Muscle of arm (tissue), 14 donors: ENCODE measurements at places on chromosomes 3 and 15. TPM values are rescaled to one million over a fixed set of nuclear protein-coding genes. Genes with fewer than 3 reads are reported as not detected.

The ARID3B gene
- polyA plus RNA-seq = 5.4 TPM

The SFMBT1 gene
- polyA plus RNA-seq = 7.5 TPM

The B3GALNT1 gene
- polyA plus RNA-seq = 19.8 TPM

The PLA2G4D gene
- polyA plus RNA-seq = 0.11 TPM

The CPNE9 gene
- not detected for polyA plus RNA-seq

DNA sequence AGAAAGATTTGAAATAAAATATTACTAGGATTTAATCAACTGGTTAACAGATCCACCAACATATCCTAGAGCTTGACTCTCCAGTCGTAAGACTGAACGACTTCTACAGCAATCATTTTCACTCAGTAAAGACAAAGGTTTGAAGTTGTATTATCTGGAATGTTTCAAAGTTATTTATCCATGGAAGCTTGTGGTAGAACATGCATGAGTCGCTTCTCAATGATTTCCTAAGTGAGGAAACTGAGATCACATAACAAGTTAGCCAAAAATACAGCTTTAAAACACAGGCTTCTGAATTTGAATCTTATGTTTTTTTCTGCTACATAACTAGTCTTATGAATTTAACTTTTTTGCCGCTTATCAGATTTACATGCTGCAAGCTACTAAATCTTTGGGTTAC, 241.8 kb downstream of the FOXP1 start:
- no peak for DNase-seq

DNA sequence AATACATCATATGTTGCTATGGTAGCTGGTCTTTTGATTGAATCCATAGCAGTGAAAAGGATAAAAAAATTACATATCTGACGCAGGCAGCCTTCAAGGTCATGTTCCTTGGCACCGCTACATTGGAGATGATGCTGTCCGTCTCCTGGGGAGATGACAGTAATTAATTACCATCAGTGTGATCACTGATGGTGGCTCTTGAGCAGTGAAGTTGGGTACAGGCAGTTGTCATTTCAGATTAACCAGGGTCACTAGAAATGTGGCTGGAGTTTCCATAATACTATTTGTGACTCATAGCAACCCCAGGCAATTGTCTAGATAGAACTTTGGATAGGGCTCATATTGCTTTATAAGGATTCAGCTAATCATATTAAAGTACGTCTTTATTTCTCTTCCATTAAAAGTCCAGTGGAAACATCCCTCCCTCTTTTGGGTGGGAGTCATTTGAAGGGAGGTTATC, 136.3 kb downstream of the THSD4 start:
- DNase-seq = no peak

- no peak for DNase-seq
Measured at GRCh38 chr15:31516440-31516839, 189.8 kb downstream of the KLF13 start.

DNA sequence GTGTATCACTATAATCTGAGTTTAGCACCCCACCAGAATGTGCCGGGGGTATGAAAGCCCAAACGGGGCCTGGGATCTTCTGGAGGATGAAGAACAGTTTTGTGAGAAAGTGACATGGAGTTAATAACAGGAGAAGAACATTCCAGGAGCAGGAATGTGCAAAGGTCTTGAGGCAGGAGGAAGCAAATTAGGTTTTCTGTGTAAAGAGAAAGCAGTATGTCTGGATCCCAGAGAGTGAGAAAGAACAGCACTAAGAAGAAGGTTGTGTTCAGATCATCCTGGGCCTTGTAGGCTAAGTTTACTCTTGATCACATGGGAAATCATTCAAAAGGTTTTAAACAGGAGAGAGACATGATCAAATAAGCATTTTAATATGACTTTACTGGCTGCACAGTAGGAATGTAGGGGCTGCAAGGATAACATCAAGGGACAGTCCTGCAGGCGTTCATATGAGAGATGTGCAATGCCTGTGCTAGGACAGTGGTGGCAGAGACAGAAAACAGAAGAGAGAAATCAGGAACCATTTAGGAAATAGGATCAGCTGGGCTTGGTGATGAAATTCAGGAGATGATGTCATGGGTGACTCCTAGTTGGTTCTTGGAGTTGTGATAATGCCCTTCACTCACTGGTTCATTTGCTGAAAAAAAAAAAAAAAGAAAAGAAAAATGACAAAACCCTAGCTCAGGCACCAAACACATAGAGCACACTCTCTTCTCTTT, 113.5 kb downstream of the TNIK start:
- no peak for DNase-seq

DNA sequence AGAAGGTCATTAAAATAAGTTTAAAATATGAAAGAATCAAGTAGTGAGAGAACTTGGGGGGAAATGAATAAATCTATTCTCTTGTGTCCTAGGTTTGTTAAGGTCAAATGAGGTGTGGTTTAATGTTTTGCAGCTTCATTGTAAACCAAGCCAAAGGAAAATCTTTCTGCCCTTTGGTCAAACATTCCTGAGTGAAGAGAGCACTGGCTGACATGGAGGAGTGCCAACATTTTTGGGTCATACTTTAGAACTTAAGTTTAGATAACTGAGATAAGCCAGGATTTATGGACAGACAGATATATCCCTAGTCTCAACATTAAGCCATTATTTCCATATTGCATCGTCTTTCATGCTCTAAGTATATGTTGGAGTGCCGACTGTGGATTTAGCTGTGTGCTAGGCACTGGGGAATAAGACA, 66.4 kb downstream of the PTPRG start:
- no peak for DNase-seq

DNA sequence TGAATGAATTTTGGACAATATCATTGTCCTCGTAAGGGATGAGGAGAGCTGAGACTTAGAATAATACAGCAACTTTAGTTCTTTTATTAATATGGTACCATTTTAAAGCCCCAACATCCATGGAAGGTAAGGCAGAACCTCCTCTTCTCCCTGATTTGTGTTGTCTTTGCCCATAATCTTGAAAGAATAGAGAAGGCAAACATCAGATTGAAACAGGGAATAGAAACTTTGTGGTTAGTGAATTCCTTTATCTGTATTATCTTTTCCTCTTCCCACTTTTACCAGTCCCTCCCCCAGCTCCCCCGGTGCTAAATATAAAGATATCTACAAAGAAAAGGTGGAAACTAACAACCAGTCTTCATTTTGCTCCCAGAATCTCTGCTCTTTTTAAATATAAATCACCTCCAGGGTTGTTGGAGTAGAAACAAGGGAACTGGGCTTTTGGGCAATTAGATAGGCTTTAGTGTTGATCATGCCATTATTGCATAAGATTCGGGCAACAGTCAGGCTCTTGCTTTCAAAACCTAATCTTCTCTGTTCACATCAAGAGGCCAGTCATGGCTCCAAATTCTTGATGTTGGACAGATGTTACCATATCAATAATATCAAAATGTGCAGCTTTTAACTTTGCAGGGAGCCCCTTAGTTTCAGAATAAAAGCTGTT, 32.5 kb downstream of the ITPR1 start:
- no peak for DNase-seq

- no peak for DNase-seq
Measured at GRCh38 chr3:183933160-183933559, 48.5 kb upstream of the PARL start.

DNA sequence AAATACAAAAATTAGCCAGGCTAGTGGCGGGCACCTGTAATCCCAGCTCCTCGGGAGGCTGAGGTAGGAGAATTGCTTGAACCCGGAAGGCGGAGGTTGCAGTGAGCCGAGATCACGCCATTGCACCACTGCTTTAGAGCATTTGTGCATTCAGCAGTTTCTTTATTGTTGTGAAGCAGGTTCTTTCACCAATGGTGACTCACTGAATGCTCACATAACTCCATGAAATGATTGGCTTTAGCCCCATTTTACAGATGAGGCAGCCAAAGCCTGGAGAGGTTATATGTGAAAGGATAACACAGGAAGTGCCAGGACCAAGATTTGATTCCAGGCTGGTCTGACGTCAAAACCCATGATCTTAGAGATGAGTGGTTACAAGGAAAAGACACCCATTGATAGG, 195.2 kb downstream of the SLCO3A1 start:
- no peak for DNase-seq

- peak; percentile 24 for DNase-seq
Measured at GRCh38 chr3:133662278-133662651, 524 bp upstream of the TOPBP1 start.

- DNase-seq = no peak
Measured at GRCh38 chr15:100022391-100022790, 289.2 kb upstream of the LYSMD4 start.
